ENCODE measurements at places on chromosomes 4 and X. TPM values are rescaled to one million over a fixed set of nuclear protein-coding genes. Genes with fewer than 3 reads are reported as not detected.

Gene RBPJ
- total RNA-seq, result 212 TPM

- H3K4me1 ChIP-seq, result peaks cover 18% of the 10 kb centered on the region
- H3K4me3 ChIP-seq, result peak overlapping the region; percentile 36
- H3K27ac ChIP-seq, result no peak overlapping the region
- DNase-seq, result no peak
Measured at GRCh38 chr4:76276813-76277212, 25.3 kb downstream of the FAM47E start.

DNA sequence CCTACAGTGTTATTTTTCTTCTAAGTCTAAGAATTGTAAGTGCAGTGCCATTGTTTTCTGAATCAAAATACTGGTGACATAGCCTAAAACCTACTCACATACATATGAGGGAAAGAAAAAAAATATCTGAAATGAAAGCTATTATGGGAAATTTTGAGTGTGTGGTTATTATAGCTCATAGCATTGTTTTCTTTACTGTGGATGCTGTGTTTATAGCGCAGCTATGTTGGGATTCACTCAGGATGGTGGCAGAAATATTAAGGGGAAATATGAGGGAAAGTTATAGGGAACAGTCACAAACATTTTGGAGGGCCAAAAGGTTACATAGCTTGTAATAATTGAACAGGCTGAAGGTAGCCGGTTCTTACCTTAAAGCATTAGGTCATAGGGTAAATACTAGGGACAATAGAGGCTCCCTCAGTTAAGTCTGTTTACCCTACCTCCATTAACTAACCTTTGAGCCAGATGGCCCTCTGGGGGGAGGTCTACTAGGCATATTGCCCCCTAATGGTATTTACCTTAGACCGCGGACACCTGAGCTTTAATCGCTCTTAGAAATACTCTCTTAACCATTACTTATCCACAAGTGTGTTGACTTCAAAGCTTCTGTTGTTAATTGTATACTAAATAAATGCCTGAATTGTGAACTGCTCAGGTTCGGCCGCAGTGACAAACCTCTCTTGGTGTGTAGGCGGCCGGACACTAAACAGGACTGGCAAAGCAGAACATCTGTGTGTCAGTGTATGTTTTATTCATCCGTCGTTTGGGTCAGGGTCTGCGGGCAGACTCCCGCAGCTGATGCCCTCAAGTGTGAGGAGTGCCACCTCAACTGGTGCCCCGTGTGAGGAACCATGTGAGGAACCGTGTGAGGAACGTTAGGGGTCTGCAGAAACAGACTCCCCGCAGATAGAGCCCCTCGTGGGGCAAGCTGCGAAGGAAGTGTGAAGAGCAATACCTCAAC, 21.3 kb upstream of the SULT1B1 start:
- no peak for DNase-seq
- no peak overlapping the region for H3K27ac ChIP-seq
- H3K4me1 ChIP-seq, result no peaks in the 10 kb centered on the region
- H3K36me3 ChIP-seq, result no peaks in the 10 kb centered on the region

- no peaks in the 10 kb centered on the region for H3K36me3 ChIP-seq
- no peak for DNase-seq
- peaks cover 5% of the 10 kb centered on the region for H3K27me3 ChIP-seq
- H3K4me1 ChIP-seq, result no peaks in the 10 kb centered on the region
- H3K27ac ChIP-seq, result no peak overlapping the region
Measured at GRCh38 chr4:123874063-123874462, 477.5 kb downstream of the SPRY1 start.

- no peak for DNase-seq
- H3K27ac ChIP-seq, result no peak overlapping the region
- no peaks in the 10 kb centered on the region for H3K36me3 ChIP-seq
- H3K4me1 ChIP-seq, result no peaks in the 10 kb centered on the region
- peaks cover 17% of the 10 kb centered on the region for H3K27me3 ChIP-seq
Measured at GRCh38 chrX:54945224-54945623, 24.6 kb downstream of the TRO start.

DNA sequence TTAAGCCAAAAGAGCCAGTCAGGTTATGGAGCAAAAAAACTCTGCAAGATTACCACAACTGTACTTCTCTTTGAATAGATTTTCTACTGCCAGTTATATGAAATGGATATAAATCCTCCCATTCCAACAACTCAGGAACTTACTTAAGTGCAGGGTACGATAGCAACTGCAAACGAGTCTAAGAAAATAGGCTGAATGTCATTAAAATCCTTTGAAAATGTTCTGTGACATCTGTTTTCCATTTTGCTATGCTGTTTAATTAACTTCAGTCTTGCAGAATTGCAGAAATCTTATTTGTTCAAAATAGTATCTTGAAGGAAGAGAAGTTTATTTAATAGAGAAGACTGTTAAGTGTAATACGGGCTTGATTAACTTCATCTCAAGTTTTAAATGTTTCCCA, 243.8 kb downstream of the PALLD start:
- DNase-seq, result no peak
- H3K27ac ChIP-seq, result no peak overlapping the region
- no peaks in the 10 kb centered on the region for H3K4me1 ChIP-seq
- H3K27me3 ChIP-seq, result peaks cover 19% of the 10 kb centered on the region
- no peak overlapping the region for H3K4me3 ChIP-seq
- no peaks in the 10 kb centered on the region for H3K36me3 ChIP-seq

DNA sequence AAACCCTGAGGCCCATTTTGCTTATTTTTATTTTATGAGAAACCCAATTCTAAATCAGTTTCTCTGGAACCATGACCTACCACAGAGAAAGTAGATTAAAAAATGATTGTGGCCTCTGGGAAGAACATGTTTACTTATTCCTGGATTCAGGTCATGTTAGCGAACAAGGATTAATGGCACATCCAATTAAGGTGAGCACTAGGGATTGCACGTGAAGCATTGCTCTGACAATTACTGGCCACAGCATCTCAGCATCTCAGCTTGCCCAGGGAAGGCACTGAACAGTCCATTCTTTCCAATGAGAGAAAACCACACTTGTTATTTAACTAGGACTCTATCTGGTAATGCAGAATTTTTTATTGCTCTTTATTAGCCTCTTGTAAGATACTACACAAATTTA, 119.8 kb downstream of the ZNF330 start:
- no peaks in the 10 kb centered on the region for H3K4me1 ChIP-seq
- H3K4me3 ChIP-seq, result no peak overlapping the region
- no peak overlapping the region for H3K27ac ChIP-seq
- H3K36me3 ChIP-seq, result no peaks in the 10 kb centered on the region

DNA sequence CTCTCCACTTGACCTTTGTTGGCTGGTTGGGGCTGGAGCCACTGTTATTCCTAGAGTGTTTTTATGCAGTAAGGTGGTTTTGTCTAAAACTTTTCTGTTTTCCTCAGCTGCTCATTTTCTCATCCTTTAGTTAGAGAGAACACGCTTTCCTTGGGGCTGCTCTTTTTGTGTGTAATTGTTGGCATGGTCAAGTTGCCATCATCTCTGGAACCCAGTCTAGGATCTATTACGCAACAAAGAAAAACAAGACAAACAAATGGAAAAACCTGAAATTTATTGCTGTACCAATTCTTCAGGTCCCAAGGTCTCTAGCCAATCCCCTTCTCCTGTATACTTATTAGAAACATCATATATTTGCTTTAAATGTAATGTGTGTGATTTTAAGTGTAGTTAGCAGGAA, 1436.3 kb upstream of the DIAPH2 start:
- H3K36me3 ChIP-seq, result no peaks in the 10 kb centered on the region
- no peak for DNase-seq
- no peak overlapping the region for H3K27ac ChIP-seq
- H3K27me3 ChIP-seq, result no peaks in the 10 kb centered on the region
- H3K4me3 ChIP-seq, result no peak overlapping the region

DNA sequence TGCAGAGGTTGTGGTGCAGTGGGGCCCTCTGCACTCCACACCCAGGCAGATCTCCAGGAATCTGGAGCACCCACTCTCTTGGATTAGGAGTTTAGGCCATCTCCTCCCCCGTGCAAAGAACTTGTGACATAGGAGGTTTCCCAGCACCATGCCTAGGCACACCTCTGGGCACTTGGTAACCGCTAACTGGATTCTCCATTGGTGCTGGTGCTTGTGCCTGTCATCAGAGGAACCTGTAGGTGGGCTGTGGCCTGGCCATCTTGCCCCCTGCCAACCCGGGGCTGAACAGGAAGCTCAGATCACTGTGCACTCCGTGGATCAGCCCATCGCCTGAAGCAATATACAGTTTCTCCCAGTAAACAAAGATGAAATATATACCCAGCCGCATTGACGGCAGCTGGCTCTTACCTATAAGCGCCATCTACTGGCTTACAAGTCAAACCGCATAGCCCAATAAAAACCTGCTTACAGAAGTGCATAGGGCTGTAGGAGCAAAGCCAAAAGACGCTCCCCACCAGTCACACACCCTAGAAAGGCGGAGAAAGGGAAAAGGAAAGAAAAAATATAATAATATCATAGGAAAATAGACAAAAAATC, 19.1 kb upstream of the TEX13B start:
- H3K36me3 ChIP-seq, result no peaks in the 10 kb centered on the region
- H3K27ac ChIP-seq, result no peak overlapping the region
- DNase-seq, result no peak
- H3K27me3 ChIP-seq, result peaks cover 20% of the 10 kb centered on the region

Gene SLC4A4
- total RNA-seq, result 6.3 TPM

Gene LANCL3
- total RNA-seq, result 4.4 TPM
